COR-L47 (cell line): ENCODE measurements at places on chromosomes 1 and 21.

GRCh38 chr1:161094481-161094880 lies 3.7 kb upstream of the KLHDC9 start:
- DNase-seq, result no peak

DNA sequence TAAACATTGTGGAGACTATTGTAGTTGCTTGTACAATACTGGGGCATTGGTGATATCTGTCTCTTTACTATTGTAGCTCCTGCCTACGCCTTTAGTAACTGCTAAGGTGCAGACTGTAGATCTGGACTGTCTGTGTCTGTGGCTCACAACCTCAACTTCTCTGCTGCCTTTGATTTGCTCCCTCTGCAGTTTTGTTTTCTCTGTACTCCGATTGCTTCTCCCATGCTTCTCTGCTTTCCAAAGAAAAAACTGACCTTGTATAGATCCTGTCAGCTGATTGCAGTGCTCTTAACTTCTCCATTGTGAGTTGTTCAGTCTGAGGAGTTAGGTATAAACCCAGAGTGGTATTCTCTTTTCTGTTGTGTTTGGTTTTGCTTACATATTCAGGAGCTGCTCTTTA lies 15.3 kb downstream of the MAGI3 start:
- no peak for DNase-seq

DNA sequence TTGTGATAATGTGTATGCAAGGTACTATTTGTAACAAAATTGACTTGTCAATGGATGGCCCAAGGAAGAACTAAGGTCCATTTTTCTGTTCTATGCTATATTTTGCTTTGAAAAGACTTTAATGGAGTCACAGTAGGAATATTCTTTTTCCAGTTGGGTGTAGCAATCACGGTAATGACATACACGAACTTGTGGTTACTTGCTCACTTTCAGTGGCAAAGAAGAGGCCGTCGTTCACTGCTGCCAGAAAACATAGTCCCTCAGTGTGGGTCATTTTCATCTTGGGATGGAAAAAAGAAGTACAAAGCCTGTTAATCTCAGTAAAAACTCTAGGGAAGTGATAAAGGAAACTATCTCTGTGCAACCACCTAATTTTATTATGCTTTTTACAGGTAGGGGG lies 47.8 kb upstream of the LAMC2 start:
- DNase-seq, result no peak

GRCh38 chr1:192553741-192554140 lies 21.8 kb upstream of the RGS1 start:
- DNase-seq, result no peak

DNA sequence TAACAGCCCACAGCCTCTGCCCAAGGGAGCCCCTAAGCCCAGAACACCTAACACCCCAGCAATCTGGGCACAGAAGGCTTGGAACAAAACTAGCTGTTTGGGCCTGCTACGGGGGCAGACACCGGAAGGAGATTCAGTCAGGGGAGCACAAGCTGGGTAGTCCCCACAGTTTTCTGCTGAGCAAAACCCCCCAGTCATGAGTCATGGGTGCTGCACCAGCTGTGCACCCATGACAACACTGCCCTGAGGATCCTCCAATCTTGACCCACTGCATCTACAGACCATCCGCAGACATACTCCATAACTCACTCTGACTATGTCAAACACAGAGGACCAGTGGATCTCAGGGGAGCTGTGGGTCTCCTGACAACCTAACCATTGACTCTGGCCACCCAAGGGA lies 105.1 kb downstream of the LRIG2 start:
- DNase-seq, result no peak

GRCh38 chr1:19852036-19852435 lies 30.2 kb upstream of the OTUD3 start:
- DNase-seq, result no peak

DNA sequence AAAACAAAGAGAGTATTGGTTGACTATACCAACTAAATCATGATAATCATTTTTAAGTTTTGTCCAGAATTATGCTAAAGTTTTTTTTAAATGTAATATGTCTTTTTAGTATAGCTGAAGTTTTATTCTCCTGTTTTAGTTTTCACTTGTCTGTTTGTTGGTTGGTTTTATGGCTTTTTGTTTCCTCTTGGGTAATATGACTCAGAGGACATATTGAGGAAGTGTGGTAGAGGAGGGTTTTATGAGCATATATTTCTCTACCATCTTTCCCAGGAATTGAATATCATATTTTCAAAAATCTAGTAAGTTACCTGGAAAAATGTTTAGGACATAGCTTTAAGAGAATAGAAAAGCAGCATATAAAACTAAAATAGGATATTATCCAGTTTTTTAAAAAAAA lies 68.6 kb upstream of the MCOLN3 start:
- no peak for DNase-seq

DNA sequence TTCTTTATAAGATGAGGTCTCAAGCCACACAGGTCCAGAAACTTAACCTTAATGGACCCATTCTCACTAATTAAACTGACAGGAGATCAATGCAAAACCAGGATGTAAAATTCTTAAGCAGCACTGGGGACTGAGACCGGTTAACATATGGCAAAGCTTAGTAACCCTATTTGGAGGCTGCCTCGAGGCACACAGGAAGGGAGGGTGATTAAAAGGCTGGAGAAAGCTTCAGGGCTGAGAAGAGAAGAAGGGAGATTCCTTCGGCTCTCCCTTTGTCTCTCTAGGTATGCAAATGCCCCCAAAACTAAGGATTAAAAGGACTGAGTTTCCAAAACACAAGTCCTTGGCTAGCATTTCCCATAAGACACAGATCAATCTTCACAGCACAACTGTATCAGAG lies 120.8 kb upstream of the DSCAM start:
- DNase-seq, result no peak

DNA sequence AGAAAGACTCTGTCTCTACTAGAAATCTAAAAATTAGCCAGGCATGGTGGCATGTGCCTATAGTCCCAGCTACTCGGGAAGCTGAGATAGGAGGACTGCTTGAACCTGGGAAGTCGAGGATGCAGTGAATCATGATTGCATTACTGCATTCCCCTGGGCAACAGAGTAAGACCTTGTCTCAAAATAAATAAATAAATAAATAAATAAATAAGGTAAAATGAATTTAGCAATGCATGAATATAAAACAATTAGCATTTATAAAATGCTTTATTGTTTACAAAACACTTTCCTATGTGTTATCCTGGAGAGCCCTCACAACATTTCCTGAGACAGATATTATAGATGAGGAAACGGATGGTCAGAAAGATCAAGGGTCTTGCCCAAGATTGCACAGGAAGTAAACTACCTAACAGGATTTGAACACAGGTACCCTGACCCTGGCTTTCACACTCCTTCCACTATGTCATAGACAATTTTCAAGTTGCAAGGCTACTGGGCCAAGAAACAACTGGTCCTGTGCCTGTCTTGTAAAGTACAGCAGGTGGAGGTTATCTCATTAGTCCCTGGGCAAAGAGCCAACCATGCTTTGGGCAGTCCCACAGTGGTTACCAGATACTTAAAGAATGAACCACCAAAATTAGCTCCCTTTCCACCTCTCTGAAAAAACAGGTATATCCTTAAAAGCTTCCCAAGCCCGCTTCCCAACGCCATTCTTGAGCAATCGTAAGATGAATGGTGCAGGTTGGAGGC lies 15.4 kb upstream of the VSIG8 start:
- peak; percentile 33 for DNase-seq

DNA sequence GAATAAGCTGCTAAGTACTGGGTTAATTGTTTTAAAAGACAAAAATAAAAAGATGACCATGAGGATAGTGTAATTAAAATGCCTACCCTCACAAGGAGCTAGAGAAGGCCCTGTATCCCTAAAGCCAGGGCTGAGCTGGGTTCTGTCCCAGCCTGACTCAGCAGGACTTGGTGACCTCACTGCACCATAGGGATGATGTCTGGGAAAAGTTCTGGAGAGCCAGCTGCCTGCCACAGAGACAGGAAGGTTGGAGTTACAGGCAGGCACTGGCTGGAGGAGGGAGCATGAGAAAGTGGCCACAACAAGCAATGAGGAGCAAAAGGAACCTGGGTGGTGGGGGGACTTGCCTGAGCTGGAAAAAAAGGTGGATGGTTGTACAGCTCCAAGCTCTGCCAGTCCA lies 5.7 kb upstream of the TNR start:
- no peak for DNase-seq

DNA sequence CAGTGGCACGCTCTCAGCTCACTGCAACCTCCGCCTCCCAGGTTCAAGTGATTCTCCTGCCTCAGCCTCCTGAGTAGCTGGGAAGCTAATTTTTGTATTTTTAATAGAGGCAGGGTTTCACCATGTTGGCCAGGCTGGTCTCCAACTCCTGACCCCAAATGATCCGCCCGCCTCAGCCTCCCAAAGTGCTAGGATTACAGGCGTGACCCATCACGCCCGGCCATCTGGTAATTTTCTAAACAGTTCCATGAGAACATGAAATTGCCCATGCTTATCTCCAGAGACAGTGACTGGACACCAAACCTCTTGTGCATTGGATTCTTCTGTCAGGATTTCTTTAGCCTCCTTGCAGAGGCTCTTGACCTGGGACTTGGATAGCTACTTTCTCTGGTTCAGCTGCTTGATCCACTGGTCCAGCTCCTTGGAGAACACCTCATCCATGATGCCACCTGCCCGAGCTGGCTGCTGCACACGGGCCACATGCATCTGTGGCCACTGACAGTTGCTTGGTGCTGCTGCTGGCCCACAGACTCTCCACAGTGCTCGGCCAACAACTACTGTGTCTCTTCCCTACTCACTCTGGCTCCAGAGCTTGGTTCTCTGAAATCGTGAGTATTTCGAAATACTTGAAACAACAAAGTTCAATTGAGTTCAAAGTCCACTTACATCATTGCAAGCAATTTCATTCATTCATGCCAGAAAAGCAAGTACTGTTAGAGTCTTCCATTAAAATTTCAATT lies 40.0 kb upstream of the CTPS1 start:
- DNase-seq, result no peak

DNA sequence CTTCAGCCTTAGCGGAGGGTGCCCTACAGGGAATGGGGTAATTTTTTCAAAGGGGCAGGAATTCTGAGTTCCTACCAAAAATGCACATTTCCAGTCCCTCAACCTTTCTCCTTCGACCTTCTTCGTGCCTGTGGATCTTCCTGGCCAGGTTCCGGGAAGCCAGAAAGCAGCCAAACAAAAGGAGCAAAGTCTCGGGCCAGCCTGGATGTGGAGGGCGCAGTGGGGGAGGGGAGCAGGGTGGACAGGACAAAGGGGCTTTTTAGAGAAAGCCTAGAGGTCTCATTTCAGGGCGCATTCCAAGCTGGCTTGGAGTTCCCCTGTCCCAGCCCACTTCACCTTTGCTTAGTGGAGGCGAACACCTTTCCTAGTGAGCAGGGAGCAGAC lies 2.9 kb upstream of the INAVA start:
- no peak for DNase-seq

DNA sequence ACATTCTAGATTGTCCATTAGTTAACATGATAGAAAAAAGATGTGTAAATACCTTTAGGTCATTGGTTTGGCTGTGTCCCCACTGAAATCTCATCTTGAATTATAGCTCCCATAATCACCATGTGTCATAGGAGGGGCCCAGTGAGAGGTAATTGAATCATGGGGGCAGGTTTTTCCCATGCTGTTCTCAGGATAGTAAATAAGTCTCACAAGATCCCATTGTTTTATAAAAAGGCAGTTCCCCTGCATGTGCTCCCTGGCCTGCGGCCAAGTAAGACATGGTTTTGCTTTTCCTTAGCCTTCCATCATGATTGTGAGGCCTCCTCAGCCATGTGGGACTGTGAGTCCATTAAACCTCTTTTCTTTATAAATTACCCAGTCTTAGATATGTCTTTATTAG lies 32.5 kb upstream of the SLC44A5 start:
- DNase-seq, result peak; percentile 27

DNA sequence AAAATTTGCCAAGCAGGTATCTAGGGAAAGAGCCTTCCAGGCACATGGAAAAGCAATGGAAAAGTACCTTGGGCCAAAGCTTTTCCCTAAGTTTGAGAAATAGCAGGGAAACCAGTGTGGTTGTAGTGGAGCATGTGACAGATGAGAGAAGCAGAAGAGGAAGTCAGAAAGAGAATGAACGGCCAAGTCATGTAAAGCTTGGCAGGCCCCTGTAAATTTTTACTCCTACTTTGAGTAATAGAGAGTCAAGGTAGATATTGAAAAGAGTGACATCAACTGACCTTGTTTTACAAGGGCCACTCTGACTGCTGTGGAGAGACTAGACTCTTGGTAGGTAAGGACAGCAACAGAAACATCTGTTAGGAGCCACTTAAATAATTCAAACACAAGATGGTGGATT lies 180.9 kb upstream of the PRMT6 start:
- DNase-seq, result no peak

- DNase-seq, result no peak
Measured at GRCh38 chr1:162560303-162561036, 1.1 kb upstream of the UAP1 start.

DNA sequence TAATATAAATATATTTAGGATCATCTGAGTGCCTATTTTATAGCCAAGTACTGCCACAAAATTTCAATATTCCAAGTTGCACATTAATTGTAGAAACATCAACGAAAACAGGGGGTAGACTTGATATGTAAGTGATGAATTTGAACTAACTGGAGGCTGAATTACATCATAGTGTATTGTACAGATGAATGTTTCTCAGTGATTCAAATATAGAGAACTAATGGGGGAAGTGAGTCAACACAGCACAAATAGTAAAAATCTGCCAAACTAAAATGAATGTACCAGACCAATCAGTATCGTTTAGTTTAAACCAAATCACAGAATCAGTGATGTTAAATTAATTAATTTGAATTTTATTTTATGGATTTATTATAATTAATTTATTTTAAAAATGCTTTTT lies 42.8 kb downstream of the RTCA start:
- no peak for DNase-seq

- DNase-seq, result no peak
Measured at GRCh38 chr1:211378844-211379243, 52.2 kb downstream of the TRAF5 start.

GRCh38 chr1:23356471-23357137 lies 12.5 kb upstream of the HNRNPR start:
- DNase-seq, result no peak

GRCh38 chr1:67683766-67684525 lies 1.1 kb upstream of the GADD45A start:
- DNase-seq, result no peak

DNA sequence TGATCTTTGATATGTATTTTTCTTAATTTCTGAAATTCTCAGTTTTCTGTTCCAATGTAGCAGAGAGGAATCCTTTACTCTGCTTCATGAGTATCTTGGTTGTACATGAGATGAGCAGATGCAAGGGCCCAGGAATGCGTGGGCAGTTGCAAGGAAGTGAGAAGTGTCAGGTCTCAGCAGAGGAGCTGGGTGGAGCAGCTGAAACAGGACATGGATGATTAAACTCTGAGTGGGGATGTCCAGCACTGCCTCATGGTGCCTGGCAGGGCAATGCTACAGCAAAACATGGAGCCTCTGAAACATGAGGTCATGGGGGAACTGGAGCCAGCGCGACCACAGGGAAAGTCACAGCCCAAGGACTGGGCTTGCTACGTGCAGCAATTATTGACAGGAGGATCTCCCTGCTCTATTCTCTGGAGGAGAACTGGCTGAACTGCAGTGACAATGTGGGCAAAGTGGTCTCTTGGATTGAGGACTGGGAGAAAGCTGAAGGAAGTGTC lies 48.4 kb downstream of the COLGALT2 start:
- no peak for DNase-seq
